Peyer's patch (tissue), 4 donors: ENCODE measurements at places on chromosomes 3 and 15.

- H3K27ac ChIP-seq = peak within 1 kb of the TSS; percentile 59
- DNase-seq = peak; percentile 75
- no peaks in the 10 kb centered on the region for H3K27me3 ChIP-seq
- H3K4me3 ChIP-seq = peak within 1 kb of the TSS; percentile 66
These were observed at the start of gene SLC12A8 for GRCh38 chr3:125212509-125213363. Gene SLC12A8, minus strand, starts transcription at chr3:125212748. Its CDS starts 1,399 bp downstream, at chr3:125211349.

GRCh38 chr3:192259661-192260060 is 467.7 kb downstream of the FGF12 start:
- no peak for DNase-seq
- H3K27ac ChIP-seq = no peak overlapping the region
- no peaks in the 10 kb centered on the region for H3K4me1 ChIP-seq
- H3K4me3 ChIP-seq = no peak overlapping the region

DNA sequence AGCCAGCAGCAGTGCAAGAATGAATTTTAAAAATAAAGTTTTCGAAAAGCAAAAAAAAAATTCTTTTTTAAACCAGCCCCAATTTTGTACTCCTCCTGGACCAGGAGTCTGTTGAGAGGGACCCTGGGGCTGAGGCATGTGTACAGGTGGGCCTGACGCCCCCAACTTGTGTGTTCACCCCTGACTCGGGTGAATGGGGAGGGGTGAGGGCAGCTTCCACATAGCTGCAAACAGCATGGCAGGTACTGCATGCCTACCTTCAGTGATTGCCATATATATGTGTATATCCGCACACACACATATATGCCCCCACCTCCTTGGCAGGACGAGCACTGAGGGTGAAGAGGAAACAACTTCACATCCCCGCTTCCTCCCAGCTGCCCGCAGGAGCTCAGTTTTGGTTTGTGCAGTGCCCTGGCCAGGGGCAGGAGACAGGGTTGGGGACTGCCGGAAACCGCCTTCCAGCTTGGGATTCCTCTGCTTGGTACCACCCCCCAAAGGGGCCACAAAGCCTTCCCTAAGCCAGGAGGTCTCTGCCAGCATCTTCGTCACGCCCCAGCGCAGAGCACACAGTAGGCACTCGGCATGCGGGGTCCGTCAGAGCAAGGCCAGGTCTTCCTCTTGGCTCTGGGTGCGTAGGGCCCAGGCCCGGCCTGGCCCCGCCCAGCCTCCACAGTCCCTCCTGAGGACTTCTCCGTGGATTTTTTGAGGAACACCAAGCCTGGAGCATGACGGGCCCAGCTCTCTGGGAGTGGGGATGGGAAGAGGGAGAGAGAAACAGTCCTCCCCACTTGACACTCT is 61.8 kb upstream of the RPL32 start:
- no peaks in the 10 kb centered on the region for H3K36me3 ChIP-seq
- H3K4me3 ChIP-seq = no peak overlapping the region
- no peak overlapping the region for H3K27ac ChIP-seq
- H3K4me1 ChIP-seq = no peaks in the 10 kb centered on the region

DNA sequence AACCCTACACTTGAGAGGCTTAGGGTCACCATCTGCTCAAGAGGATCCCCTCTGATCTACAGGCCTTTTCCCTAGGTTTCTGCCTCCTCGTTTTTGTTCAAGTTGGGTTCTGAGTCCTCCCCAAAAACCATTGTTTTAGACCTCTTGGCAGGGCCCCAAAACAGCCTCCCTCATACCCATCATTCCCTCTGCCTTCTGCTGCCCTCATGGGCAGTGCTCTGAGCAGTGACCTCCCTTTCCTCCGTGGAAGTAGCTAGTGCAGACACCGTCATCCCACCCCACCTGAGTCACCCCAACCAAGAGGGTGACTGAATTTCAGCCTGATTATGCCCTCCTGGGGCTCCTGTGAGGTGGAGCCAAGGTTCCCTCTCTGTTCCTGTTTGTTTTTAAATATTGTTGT is 92.0 kb downstream of the RBPMS2 start:
- H3K27me3 ChIP-seq = no peaks in the 10 kb centered on the region
- no peak overlapping the region for H3K27ac ChIP-seq

DNA sequence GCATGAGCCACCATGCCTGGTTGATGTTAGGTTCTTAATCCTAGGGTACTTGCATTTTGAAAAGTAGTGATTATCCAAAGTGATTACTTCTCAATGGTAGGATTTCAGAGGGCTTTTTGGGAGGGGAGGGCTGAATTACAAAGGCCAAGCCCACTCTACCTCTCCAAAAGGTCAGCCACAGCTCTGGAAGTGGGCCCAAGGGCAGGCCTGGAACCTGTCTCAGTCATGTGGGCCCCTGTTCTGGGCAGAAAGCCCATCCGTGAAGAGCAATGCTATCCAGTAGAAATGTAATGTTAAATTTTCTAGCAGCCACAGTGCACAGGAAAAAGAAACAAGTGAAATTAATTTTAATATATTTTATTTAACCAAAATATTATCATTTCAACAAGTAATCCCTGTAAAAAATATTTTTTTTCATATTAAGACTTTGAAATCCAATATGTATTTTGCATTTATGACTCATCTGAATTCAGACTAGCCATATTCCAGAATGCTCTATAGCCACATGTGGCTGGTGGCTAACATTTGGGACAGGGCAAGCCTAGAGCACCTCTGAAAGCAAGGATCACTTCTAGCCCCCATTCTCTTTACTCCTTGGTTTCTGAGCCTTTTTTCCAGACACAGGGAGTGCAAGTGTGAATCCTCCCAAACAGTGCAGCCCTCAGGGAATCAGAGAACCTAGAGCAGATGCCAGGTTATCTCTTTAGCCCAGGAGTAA is 16.8 kb downstream of the RFT1 start:
- H3K4me1 ChIP-seq = no peaks in the 10 kb centered on the region
- no peaks in the 10 kb centered on the region for H3K27me3 ChIP-seq
- no peaks in the 10 kb centered on the region for H3K36me3 ChIP-seq
- no peak overlapping the region for H3K4me3 ChIP-seq
- no peak overlapping the region for H3K27ac ChIP-seq

DNA sequence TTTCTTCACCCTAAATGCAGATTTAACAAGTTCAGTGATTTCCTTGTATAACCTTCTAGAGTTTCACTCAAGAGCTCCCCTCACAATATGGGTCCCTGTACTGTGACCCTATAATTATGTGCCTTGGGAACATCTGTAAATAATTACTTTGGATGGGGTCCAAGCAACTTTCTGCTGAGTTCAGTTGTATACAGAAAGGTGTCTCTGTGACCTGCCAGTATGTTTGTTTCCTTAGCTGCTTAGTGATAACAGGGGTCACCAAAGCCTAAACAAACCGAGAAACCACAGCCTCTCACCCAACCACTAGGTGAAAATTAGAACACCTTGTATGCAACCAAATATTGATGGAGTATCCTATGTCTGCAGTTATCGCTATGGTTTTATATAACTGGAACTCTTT is 29.8 kb upstream of the SLC25A36 start:
- no peaks in the 10 kb centered on the region for H3K4me1 ChIP-seq
- H3K4me3 ChIP-seq = no peak overlapping the region
- no peaks in the 10 kb centered on the region for H3K36me3 ChIP-seq
- DNase-seq = no peak
- H3K27me3 ChIP-seq = no peaks in the 10 kb centered on the region

- no peak overlapping the region for H3K27ac ChIP-seq
- no peaks in the 10 kb centered on the region for H3K36me3 ChIP-seq
- no peak overlapping the region for H3K4me3 ChIP-seq
- DNase-seq = no peak
- no peaks in the 10 kb centered on the region for H3K4me1 ChIP-seq
These were observed 216.3 kb upstream of the MLF1 start for GRCh38 chr3:158354713-158355112.

- H3K4me3 ChIP-seq = no peak overlapping the region
- peak overlapping the region; percentile 42 for H3K27ac ChIP-seq
- no peak for DNase-seq
- no peaks in the 10 kb centered on the region for H3K4me1 ChIP-seq
- H3K36me3 ChIP-seq = peaks cover 6% of the 10 kb centered on the region
These were observed 31.9 kb downstream of the EHD4 start for GRCh38 chr15:41940441-41940857.

DNA sequence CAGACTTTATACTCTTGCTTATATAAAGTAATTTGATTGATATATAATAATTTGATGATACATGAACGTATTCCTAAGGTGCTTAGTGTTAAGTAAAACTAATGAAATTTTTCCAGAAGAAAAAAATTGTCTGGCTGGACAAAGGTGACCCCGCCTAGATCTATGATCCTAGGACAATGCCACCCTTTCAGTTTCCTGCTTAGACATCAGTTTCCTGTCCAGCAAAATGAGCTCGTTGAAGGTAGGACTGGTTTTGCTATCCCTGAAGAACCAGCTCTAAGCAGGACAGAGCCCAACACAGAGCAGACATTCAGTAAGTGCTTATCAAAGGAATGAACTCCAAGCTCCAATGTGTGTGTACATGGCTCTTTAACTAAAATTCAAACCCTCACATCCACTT is 80.8 kb upstream of the SNTN start:
- H3K36me3 ChIP-seq = no peaks in the 10 kb centered on the region
- no peak overlapping the region for H3K27ac ChIP-seq
- no peak overlapping the region for H3K4me3 ChIP-seq
- no peaks in the 10 kb centered on the region for H3K27me3 ChIP-seq
- no peaks in the 10 kb centered on the region for H3K4me1 ChIP-seq
- DNase-seq = no peak

- H3K4me1 ChIP-seq = no peaks in the 10 kb centered on the region
- no peaks in the 10 kb centered on the region for H3K36me3 ChIP-seq
- DNase-seq = no peak
- no peak overlapping the region for H3K27ac ChIP-seq
- no peak overlapping the region for H3K4me3 ChIP-seq
These were observed 5.1 kb downstream of the SPATA12 start for GRCh38 chr3:57065588-57065987.

- peak; percentile 59 for DNase-seq
- no peak overlapping the region for H3K27ac ChIP-seq
- no peaks in the 10 kb centered on the region for H3K4me1 ChIP-seq
These were observed 46.0 kb downstream of the PPCDC start for GRCh38 chr15:75069301-75069925.

DNA sequence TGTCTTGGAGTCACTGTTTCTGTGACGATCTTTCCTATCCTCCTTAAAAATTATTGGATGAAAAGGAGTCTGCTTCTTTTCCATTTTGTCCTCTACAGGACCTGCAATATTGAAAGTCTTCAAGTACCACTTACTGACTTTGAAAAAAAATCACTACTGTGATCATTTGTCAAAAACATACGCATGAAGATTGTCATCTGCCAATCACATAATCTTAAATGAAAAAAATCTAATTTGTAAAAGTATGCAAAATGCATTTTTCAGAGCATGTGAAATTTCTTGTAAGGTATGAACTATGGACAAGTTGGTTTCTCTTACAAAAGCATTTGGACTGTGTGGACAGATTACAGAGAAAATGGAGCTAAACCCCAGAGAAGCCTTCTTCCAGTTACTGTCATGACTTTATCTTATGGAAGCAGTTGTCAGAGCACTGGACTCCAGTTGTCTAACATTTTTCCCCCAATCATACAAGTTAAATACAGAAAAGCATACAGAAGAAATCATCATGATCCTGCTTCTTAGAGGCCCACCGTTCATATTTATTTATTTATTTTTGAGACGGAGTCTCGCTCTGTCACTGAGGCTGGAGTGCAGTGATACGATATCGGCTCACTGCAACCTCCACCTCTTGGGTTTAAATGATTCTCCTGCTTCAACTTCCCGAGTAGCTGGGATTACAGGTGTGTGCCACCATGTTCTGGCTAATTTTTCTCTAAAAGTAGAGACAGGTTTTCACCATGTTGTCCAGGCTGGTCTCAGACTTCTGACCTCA is 3.4 kb upstream of the PXK start:
- no peak overlapping the region for H3K4me3 ChIP-seq
- H3K27me3 ChIP-seq = no peaks in the 10 kb centered on the region

- H3K4me1 ChIP-seq = no peaks in the 10 kb centered on the region
- no peak overlapping the region for H3K4me3 ChIP-seq
- no peak overlapping the region for H3K27ac ChIP-seq
- no peak for DNase-seq
These were observed 528.8 kb upstream of the NAALADL2 start for GRCh38 chr3:174330303-174330702.

DNA sequence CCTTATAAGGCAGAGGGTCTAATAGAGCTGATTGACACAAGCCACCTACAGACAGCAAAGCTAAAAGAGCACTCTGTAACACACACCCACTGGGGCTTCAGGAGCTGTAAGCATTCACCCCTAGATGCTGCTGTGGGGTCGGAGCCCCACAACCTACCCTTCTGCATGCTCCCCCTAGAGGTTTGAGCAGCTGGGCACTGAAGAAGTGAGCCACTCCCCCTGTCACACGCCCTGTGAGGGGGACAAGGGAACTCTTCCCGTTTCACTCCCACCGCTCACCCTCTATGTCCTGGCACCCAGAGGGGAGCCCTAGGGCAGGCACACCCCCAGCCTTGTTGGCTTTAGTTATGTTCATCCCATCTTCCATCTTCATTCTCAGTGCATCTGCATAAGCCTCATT is 9.4 kb upstream of the CSTA start:
- no peaks in the 10 kb centered on the region for H3K27me3 ChIP-seq
- DNase-seq = no peak
- H3K4me3 ChIP-seq = no peak overlapping the region
- H3K27ac ChIP-seq = no peak overlapping the region

GRCh38 chr3:115401298-115401697 is 222.0 kb upstream of the GAP43 start:
- no peaks in the 10 kb centered on the region for H3K4me1 ChIP-seq
- no peak for DNase-seq
- H3K4me3 ChIP-seq = no peak overlapping the region
- no peaks in the 10 kb centered on the region for H3K36me3 ChIP-seq

DNA sequence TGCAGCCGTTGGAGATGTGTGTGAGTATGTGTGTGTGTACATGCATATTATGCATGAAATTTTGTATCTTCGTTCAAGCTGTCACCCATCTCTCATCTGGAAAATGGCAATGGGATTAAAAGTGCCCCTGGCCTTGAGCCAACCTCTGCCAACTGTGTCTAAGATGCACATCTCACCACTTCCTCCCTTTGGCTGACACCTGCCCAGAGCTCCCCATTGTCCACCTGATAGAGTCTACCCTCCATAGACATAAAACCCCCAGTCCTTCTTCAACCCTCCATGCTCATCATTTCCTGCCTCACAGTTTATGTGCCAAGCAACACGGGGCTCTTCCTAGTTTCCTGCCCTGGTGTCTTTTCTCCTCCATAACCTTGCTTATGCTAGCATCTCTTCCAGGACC is 187.5 kb upstream of the HES1 start:
- DNase-seq = no peak
- no peaks in the 10 kb centered on the region for H3K4me1 ChIP-seq
- H3K36me3 ChIP-seq = no peaks in the 10 kb centered on the region
